Stimulated activated effector memory CD8-positive, alpha-beta T cell treated with anti-CD3 and anti-CD28 coated beads, Interleukin-12 subunit alpha, Interleukin-12 subunit beta, amount 100 ng/mL, for 72 hours (primary cell): ENCODE measurements at places on chromosomes 11 and 22.

DNA sequence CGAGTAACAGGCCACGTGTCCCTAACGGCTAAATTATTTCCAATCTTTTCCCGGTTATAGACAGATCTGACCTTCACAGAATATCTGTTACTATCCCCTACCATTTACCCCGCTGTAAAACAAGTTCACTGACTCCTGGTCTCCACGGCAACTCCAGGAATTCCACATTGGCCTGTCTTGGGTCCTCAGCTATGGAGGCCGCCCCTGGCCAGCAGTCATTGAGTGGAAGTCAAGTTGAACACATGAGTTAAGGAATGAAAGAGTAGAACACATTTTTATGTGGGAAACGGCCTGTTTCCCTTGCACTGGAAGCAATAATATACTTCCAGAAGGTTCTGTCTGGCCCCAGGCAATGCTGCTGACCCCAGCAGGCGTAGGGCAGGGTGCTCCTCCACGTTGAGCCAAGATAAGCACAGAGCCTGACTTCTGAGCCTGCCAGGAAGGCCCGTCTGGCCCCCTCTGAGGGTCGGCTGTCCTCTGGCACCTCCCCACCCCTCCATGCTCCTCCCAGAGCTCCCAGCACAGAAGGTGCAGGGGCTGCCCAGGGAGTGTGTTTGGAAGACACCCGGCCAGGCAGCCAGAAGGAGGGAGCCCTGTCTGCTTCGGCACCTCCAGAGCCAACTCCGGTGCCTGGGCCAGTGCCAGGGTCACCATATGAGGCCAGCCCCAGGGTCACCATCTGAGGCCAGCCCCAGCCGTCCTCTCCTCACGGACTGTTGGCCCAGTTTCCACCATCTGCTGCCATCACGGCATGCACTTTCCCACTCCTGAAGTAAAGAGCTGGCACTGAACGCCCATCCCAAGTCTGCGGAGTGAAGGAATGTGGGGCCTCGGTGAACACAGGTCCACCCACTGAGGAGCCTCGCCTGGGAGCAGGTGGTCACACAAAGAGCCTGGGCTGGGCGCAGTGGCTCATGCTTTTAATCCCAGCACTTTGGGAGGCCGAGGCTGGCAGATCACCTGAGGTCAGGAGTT lies 813.2 kb downstream of the BRD1 start:
- no peak for DNase-seq

DNA sequence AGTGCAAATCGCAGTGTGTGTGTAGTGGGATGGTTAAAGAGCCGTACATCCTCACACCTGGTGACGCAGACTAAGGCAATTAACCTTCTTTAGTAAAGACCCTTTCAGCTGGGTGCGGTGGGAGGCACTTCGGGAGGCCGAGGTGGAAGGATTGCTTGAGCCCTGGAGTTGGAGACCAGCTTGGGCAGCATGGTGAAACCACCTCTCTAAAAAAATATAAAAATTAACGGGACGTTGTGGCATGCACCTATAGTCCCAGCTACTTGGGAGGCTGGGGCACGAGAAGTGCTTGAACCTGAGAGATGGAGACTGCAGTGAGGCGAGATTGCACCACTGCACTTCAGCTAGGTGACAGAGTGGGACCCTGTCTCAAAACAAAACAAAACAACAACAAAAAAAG lies 31.5 kb downstream of the ZBTB16 start:
- no peak for DNase-seq

DNA sequence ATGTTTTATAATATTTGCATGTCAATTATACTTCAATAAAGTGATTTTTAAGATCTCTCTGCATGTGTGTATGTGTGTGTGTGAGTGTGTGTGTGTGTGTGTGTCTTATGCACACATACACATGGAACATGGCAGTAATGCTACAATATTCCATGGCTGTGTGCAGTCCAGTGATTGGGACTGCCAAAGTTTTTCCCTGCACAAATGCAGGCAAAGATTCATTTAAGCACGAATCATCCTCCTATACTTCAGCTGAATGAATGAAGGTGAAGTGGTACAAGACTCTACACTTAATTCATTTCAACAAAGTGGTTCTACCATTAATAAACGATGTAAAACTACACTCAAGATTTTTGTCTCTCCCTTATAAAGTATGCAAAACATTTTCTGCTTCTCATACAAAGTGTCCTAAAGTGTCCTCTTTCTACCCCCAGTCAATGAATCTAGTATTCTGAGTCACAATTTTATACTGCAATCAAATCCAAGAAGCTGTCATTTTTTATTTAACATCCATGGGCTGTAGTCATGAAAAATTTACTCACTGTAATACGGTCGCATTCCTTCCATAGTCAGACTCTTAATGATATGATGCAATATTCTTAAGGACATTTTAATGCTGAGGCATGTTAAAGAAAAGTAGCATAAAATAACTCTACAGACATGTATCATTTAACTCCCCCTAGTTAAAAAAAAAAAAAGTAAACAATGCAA lies 132.4 kb downstream of the TTC28 start:
- no peak for DNase-seq

DNA sequence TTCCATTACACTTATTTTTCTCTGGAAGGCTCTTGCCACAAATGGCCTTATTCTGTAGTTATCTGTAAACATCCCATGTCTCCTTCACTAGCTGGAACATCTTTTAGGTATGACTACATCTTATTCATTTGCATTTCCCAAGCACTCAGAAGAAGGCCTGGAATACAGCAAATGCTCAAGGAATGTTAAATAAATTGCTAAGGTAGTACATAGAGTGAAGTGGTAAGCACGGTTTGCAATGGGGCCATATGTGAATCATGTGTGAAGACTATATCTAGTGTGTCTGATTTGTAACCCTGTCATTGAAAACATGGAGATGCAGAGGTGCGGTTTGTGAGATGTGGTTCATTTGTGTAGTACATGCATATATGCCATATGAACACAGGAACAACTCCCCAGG lies 33.5 kb downstream of the GDPD4 start:
- DNase-seq = no peak

GRCh38 chr11:36512016-36512415 lies 1.9 kb upstream of the TRAF6 start:
- no peak for DNase-seq

DNA sequence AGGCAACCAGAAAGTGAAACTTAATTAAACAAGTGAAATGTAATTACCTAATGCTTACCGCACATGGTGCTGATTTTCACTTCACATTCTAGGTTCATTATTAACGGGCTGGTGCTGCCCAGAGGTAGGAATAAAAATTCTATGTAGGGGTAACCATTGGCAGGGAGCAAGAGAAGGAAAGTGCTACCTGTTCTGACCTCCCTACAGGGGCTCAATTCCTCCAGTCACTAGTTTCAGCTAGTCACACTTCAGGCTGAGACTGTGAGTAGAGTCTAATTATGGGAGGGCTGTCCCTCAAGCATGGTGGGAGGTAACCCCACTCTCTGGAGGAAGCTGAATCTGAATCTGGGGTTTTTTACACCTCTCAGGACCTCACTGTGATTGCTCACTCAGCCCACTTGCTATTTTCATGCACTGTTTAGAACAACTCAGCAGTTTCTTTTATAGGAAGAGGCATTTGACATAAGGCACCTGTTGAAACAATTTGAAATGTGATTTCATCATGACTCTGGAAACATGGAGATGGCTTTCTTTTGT lies 75.4 kb downstream of the MAML2 start:
- DNase-seq = peak; percentile 17

- DNase-seq = no peak
Measured at GRCh38 chr11:65390099-65390941, 3.9 kb downstream of the FRMD8 start.

DNA sequence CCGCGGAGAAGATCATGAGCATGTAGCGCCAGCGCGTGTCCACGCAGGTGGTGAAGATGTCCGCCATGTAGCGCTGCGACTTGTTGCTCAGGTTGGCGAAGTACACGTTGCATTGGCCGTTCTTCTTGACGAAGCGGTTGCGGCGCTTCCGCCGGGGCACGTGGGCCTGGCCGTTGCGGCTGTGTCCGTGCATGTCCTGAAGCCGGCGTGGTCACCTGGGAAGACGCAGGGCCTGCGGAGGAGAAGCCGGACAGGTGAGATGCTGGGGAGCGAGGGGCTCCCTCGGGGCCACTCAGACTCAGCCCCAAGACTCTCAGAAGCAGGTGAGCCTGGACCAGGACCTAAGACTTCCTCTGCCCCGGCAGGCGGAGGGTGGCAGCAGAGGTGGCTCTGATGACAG lies 27.1 kb downstream of the KCNJ4 start:
- DNase-seq = no peak

- no peak for DNase-seq
Measured at GRCh38 chr11:12973528-12974181, 35.5 kb upstream of the RASSF10 start.

GRCh38 chr11:94424011-94424410 lies 22.8 kb upstream of the GPR83 start:
- no peak for DNase-seq

- DNase-seq = no peak
Measured at GRCh38 chr22:46574438-46574992, 37.1 kb upstream of the CELSR1 start.

GRCh38 chr11:47437746-47438418 lies 11.1 kb downstream of the RAPSN start:
- no peak for DNase-seq

- no peak for DNase-seq
Measured at GRCh38 chr22:35631597-35631996, 14.5 kb upstream of the MB start.

DNA sequence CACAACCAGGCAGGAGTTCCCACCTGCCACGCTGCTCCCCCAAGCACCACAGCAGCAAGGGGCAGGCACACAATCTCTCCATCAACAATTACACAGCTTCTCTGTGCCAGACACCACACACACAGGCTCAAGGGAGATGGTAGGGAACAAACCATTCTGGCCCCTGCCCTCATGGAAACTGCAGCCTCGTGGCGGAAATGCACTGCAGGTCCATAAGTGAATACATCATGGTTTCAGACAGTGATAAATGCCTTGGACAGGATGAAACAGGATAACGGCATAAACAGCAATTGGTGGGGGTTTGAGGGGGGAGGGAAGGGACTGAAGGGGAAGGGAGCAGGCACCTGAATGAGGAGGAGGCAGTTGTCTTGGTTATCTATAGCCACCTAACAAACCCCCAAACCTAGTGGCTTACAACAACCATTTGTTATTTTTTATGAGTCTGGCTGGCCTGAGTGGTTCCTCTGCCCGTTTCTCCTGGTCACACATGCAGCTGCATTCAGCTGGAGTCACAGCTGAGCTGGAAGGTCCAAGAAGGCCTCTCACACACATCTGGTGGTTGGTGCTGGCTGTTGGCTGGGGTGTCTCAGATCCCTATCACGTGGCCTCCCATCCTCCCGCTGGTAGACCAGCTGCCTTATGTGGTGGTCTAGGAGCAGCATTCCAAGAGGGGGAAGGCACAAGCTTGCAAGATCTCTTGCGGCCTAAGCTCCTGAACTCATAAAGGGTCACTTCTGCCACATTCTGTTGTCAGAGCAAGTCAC lies 15.0 kb upstream of the YWHAH start:
- DNase-seq = no peak

DNA sequence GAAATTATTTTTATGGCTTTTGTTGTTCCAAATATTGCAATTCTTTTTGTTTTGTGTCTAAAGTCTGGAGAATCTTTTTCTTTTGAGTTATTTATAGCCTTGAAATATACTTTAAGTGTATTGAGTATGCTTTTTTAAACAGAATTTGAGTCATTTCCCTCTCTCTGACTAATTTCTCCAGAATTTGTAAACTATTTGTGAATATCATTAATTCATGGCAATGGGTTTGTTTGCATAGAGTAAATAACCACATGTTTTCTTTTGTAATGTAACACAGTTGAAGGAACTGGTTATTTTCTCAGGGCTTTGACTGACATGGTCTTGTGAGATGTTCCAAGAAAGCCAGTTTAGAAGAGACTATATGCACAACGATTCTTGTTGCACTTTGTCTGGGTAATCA lies 30.9 kb upstream of the MPEG1 start:
- DNase-seq = no peak

- DNase-seq = no peak
Measured at GRCh38 chr11:1157645-1158591, at the start of gene MUC5AC. Gene MUC5AC (plus strand): TSS chr11:1157953. CDS start chr11:1158000, 47 bp downstream.

DNA sequence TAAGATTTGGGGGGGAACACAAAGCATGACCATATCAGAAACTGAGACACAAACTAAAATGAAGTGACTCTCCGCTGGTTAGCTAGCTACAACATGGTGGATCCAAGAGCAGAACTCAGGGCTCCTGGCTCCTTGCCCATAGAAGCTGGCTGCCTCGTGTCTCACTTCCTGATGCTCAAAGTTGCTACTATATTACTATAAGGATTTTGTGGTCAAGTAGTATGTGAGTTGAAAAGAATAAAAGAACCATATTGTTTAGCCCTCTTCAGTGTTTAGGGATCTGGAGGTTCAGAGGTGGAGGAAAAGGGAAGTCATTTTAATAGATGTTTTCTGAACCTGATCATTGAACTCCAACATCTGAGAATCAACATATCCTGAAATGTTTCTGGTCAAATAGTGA lies 16.9 kb upstream of the SIK2 start:
- DNase-seq = no peak

DNA sequence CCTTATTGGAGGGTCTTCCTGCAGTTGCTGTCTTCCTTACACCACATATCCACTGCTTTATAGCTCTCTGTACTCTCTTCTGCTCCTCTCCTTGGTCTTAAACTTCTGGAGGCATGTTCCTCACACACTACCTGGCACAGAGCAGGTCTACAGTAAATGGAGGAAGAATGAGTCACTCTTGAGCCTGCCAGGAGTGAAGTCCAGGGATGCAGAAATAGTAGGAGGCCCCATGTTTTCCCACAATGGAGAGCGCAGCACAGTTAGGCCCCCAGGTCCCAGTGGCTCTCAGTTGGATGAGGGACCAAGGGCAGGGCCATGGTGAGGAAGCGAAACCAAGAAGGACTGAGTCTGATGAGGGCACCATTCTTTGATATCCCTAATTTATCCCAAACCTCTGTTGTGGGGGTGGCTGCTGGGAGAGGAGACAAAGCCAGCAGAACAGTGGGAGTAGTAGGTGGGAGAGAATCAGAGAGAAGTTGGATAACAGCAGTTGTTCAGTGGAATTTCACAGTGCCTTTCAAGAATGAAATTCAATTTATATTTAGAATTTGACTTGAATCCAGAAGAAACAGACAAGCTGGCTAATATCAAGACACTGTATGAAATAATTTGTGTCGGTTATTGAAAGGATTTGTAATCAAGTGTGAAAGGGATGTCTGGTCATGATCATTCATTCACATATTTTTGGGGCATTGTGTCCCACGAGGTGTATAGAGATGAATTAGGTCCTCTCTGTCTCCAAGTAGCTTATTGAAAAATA lies 187.8 kb downstream of the HIPK3 start:
- no peak for DNase-seq

DNA sequence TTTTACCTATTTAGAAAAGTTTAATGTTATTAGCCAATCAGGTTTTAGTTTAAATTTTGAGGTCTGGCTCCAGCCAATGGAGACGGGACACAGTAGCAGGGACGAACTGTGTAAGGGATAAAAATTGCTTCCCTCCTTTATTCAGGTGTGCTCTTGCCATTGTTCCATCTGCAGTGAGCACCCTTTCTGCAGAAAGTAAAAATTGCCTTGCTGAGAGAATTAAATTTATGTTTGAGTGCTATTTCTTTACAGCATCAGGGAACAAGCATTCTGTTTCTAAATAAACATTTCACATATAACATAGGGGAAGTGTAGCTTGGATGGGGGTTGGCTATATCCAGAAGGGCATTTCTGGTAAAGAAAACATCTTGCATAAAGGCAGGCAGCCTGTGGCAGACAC lies 36.4 kb upstream of the ZNRF3 start:
- no peak for DNase-seq
